WTC11 (cell line): ENCODE measurements at places on chromosomes 1 and 21. TPM values are rescaled to one million over a fixed set of nuclear protein-coding genes. Genes with fewer than 3 reads are reported as not detected.
A peak's percentile ranks its signal among the peaks of the same experiment; 100 is the strongest.

KRTAP21-2 gene
- total RNA-seq: not detected in 3 replicates

FAAH gene
- total RNA-seq: 26.4 to 38.6 TPM (median 28.1 TPM) in 3 replicates

FAM151A gene
- total RNA-seq: 0.11 TPM in 1 of 3 replicates, not detected in the others

ARTN gene
- total RNA-seq: 23.5 to 28.5 TPM (median 23.6 TPM) in 3 replicates

FCRL5 gene
- total RNA-seq: 0.70 to 0.89 TPM (median 0.78 TPM) in 3 replicates

DNA sequence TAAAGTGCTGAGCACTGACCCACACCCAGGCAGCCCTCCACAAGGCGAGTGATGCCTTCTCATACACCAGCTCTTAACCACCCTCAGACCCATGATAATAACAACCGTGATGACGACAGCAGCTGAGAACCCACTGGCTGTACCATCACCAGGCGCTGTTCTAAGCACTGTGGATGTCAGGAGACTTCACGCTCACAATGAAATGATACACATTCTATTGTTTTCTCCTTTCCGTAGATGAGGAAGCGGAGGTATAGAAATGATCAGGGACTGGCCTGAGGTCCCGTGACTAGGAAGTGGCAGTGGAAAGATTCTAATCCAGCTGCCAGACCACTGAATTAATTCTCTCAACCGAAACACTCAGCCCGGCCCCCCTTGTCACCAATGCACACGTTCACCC, 32.6 kb downstream of the SDC3 start:
- H3K36me3 ChIP-seq: peaks cover 41% of the 10 kb centered on the region
- no peak overlapping the region for H3K27ac ChIP-seq
- no peaks in the 10 kb centered on the region for H3K27me3 ChIP-seq
- H3K4me3 ChIP-seq: no peak overlapping the region
- no peak for DNase-seq
- H3K4me1 ChIP-seq: peaks cover 35% of the 10 kb centered on the region

DNA sequence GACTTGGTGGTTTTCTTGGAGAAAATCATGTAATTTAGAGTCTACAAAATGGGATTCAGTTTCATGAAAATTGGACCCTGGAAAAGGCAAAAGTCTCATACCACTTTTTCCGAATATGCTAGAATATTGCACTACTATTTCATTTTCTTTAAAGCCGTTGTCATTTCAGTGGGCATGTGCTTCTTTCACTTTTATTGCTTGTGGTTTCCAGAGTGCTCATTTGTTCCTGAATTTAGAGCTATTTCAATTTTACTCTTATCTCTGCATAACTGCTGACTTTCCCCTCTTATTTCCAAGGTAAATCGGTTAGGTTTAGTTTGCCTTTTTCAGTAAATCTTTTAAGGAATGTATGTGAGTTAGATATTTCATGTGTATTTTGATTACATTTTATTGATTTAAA, 11.6 kb downstream of the HHAT start:
- H3K27ac ChIP-seq: no peak overlapping the region
- no peak overlapping the region for H3K4me3 ChIP-seq
- H3K27me3 ChIP-seq: peaks cover 14% of the 10 kb centered on the region

DNA sequence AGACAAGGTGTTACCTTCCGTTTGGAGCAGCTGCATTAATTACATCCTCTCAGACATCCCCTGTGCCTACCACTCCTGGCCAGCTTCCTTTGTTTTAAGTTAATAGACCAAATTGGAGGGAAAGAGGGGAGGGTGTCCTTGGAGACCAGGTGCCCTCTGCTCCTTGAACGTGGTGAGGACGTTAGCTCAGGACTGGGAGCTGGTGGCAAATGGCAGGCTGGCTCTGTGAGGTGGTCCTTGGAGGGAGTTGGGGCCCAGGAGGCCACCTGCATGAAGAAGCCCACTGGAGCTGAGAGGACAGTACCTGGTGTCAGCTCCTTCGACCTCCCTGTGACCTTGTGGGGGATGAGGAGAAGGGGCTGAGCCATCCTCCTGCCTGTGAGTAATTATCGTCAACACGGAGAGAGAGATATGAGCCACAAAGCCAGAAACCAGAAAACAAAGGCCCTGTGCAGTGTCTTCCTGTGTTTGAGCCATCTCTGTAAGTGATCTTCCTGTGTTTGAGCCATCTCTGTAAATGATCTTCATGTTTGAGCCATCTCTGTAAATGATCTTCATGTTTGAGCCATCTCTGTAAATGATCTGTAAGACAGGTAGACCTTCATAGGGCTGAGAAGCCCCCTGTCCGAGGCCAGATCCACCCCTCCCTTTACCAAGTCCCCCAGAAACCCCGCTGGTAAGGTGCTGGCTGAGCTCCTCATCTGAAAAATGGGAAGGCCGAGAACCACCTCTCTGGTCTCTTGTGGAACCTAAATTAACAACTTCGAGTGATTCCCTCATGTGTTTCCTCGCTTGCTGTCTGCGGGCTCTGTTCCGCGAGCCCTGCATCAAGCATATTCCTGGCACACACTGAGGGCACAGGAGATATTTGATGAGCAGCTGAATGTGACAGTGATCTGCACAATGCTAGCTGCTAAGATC, 126.0 kb downstream of the CAMTA1 start:
- peaks cover 53% of the 10 kb centered on the region for H3K4me1 ChIP-seq
- DNase-seq: no peak
- peaks cover 3% of the 10 kb centered on the region; the same call in 1 of the 2 replicates for H3K27me3 ChIP-seq
- H3K27ac ChIP-seq: no peak overlapping the region

DNA sequence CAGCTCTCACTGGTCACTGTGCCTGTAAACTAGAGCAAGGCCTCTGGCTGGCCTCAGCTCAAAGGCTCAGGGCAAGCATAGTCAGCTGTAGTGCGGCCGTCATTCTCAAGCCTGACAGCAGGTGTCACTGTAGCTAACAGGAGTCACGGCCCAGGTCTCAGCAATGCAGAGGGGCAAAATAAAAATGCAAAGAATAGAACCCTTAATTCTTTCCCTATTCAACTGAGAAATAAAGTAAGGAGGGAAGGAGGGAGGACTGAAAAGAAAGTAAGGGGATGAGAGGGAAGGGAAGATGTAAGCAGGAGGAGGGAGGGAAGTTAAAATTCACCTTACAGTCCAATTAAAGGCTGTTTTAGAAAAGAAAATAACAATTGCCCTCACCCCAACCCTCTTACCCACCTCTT, 106.1 kb downstream of the KIAA0319L start:
- no peaks in the 10 kb centered on the region for H3K4me1 ChIP-seq
- no peak overlapping the region for H3K4me3 ChIP-seq

DNA sequence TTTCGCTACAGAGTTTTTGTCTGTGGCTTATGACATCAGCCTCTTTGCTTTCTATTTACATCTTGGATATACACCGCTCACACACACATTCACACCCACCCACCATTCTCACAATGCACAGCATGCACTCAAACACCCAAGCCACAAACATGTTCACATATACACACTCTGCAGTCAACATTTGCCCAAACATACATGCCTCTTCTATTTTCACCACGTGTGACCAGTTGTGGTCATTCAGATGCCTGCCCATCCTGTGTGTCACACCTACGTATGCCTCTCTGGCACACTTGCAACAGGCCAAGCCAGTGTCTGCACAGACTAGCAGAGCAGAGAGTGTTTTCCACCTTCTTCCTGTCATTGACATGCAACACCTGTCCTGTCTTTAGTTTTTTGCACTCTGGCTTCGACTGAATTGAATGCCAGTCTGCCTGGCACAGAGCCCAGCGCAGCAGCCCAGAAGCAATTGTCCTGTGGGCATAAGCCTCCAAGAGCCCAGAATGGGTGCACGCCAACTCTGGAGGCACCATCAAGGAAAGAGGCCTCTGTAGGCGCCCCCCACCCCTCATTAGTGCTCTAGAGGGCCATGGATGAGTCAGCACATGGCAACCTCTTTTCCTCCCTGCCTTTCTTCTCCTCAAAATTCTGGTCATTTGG, 37.7 kb upstream of the LRRN2 start:
- peaks cover 4% of the 10 kb centered on the region; the same call in 1 of the 2 replicates for H3K4me1 ChIP-seq
- no peak overlapping the region for H3K4me3 ChIP-seq
- no peak overlapping the region for H3K27ac ChIP-seq

- H3K36me3 ChIP-seq: peaks cover 20% of the 10 kb centered on the region
- no peak for DNase-seq
- no peaks in the 10 kb centered on the region for H3K4me1 ChIP-seq
Observed at GRCh38 chr1:116751621-116752020, 2.6 kb upstream of the CD2 start.

DNA sequence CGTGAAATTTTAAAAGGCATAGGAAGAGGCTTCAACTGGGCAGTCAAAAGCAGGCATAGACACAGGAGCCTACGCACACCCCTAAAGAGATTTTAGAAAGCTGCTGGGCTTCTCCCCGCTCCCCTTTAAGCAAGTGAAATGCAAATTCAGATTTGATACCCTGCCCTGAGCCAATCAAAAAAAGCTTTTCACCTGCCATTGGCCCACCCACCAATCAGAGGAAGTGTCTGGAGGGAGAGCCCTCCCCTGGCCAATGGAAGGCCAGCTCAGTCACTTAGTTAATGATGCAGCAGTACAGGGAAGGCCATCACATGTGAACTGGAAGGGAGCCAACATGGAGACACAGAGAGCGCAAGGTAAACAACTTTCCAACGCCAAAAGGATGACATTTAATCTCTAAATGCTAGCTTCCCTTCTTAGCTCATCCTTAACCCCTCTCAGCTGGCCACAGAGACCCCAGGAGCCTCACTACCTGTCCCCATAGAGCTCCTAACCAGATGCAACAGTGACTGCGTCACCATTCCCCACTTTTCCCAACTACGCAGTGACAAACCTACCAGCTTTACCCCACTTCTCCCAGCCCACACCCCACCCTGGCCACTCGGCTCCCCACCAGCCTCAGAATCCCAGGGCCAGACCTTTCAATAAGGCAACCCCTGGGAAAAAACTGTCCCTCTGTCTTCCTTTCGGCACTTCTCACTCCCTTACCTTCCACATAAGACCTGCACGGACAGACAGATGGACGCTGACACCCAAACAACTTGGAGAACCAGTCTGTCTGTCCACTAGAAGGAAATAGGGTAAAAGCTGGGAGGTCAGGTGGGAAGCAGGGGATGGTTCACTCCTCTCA, 71.0 kb downstream of the CD46 start:
- no peak overlapping the region for H3K4me3 ChIP-seq
- peaks cover 19% of the 10 kb centered on the region for H3K4me1 ChIP-seq
- peak overlapping the region; percentile 12; the same call in 1 of the 2 replicates for H3K27ac ChIP-seq
- no peak for DNase-seq

DNA sequence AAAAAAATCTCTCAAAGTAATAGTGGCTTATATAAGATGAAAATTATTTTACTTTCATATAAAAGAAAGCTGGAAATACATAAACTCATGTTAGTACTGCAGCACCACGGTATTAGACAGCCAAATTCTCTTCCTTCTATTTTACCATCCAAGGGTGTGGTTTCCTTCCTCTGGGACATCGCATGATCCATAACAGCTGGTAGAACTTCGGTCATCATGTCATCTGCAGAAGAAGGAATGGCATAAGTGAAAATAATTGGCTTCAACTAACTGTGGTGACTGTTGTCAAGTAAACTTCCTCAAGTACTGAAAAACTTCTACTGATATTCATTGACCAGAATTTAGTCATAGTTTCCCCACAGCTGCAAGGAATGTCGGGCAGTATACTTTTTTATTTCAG, 28.3 kb upstream of the IFI44L start:
- H3K27ac ChIP-seq: no peak overlapping the region
- H3K4me1 ChIP-seq: 0 out of 2 replicates have a peak, but pooled peaks cover 6% of the 10 kb centered on the region
- H3K36me3 ChIP-seq: no peaks in the 10 kb centered on the region
- no peaks in the 10 kb centered on the region for H3K27me3 ChIP-seq

- no peak for DNase-seq
- no peaks in the 10 kb centered on the region for H3K27me3 ChIP-seq
- no peak overlapping the region for H3K27ac ChIP-seq
- H3K36me3 ChIP-seq: peaks cover 3% of the 10 kb centered on the region; the same call in 1 of the 2 replicates
- H3K4me3 ChIP-seq: no peak overlapping the region
- peaks cover 18% of the 10 kb centered on the region for H3K4me1 ChIP-seq
Observed at GRCh38 chr21:32140151-32140550, 138.7 kb downstream of the MIS18A start.

DNA sequence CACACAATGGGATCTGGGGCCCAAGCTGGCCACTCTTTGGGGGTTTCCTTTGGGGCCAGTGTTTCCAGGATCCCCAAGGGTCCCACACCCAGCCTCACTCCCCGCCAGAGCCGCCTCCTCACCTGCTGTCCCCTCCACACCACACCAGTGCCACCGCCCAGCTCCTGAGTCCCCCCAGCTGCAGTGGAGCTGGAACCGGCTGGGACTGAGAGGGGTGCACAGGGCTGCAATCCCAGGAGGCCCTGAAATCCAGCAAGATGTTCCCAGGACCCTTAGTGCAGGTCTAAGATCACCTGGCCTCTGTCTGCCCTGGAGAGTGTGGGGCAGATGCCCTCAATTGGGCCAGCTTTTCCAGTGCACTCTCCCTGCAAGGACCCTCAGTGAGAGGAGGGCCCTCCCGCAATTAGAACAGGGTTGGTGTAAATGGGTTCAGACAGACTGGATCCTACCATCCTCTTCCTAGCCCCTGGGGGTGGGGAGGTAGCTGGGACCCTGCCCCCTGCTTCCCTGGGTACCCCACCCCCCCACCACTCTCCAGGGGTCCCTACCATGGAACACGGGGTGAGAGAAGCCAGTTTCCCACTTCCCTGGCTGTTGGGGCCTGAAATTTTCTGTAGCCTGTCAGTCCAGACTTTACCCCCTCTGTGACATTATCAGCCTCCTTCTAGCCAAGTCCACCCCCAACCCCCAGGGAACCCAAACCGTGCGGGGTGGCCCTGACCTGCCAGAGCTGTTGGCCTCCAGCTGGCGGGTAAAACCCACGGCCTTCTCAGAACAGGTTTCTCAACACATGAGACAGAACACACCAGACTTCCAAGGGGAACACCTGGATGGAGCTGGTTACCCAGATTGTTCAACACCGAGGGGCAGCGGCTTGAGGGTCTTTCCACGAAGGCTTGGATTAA, 7.0 kb downstream of the KRTAP10-12 start:
- no peaks in the 10 kb centered on the region for H3K36me3 ChIP-seq

- H3K4me1 ChIP-seq: peaks cover 50% of the 10 kb centered on the region
- H3K27me3 ChIP-seq: no peaks in the 10 kb centered on the region
- H3K27ac ChIP-seq: no peak overlapping the region
- H3K4me3 ChIP-seq: no peak overlapping the region
- H3K36me3 ChIP-seq: no peaks in the 10 kb centered on the region
Observed at GRCh38 chr1:107255469-107255868, 114.6 kb downstream of the NTNG1 start.

- no peak overlapping the region for H3K4me3 ChIP-seq
- H3K4me1 ChIP-seq: no peaks in the 10 kb centered on the region
- no peaks in the 10 kb centered on the region for H3K36me3 ChIP-seq
- no peak for DNase-seq
- peaks cover 3% of the 10 kb centered on the region; the same call in 1 of the 2 replicates for H3K27me3 ChIP-seq
- no peak overlapping the region for H3K27ac ChIP-seq
Observed at GRCh38 chr1:37128091-37128490, 93.8 kb upstream of the GRIK3 start.
